Activated naive CD4-positive, alpha-beta T cell treated with anti-CD3 and anti-CD28 coated beads, Interleukin-2, amount 50 U/mL, for 72 hours (primary cell): ENCODE measurements at places on chromosomes 3 and 15. TPM values are rescaled to one million over a fixed set of nuclear protein-coding genes. Genes with fewer than 3 reads are reported as not detected.

GRCh38 chr15:77144492-77145070, 73.7 kb upstream of the TSPAN3 start:
- no peak for DNase-seq

- no peak for DNase-seq
These were observed 24.5 kb downstream of the IQGAP1 start for GRCh38 chr15:90412356-90413194.

GRCh38 chr3:177287231-177287630, 89.9 kb upstream of the TBL1XR1 start:
- no peak for DNase-seq

The KBTBD12 gene
- total RNA-seq: not detected

GRCh38 chr3:136381051-136381450, 130.9 kb downstream of the PCCB start:
- DNase-seq: no peak
